ENCODE measurements at places on chromosomes 7 and 10.

- no peaks in the 10 kb centered on the region for H3K4me1 ChIP-seq
- H3K36me3 ChIP-seq, result no peaks in the 10 kb centered on the region
- H3K4me3 ChIP-seq, result no peak overlapping the region
- no peak overlapping the region for H3K27ac ChIP-seq
- H3K27me3 ChIP-seq, result no peaks in the 10 kb centered on the region
Observed at GRCh38 chr10:111766464-111766863, 417.1 kb downstream of the GPAM start.

GRCh38 chr10:132548106-132548823 lies 10.7 kb downstream of the INPP5A start:
- peaks cover 50% of the 10 kb centered on the region for H3K4me1 ChIP-seq
- DNase-seq, result peak; percentile 4
- H3K4me3 ChIP-seq, result no peak overlapping the region
- H3K27ac ChIP-seq, result no peak overlapping the region

DNA sequence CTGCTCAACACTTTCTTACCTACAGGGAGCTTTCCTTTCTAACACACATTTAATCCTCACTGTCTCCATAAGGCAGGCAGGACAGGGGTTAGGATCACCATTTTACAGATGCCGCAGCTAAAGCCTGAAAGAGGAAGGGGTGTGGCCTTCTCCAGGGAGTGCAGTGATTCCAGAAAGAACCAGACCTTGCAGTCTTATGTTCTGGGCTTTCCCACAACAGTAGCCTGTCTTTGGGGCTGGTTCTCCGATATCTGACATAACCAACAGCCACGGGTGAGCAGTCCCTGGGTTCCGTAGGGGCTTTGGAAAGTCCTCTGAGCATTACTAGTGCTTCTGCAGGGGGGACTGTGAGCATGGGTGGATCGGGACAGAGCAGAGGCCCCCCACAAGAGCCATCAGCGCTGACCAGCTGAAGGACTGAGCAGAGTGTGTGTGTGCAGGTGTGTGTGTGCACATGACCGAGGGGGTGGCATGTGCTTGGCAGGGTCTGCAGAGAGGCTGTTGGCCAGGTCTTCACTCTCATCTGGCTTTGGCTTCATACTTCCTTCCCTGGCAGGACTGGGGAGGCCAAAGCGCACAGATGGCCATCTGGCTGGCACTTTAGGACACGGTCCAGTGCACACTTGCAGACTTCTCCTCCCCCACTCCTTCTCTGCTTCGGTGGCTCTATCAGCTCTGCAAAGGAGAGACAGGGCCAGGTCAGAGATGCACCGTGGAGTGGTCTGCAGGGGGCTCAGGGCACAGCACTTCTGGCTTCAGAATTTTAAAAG lies 400.3 kb downstream of the RPS24 start:
- no peaks in the 10 kb centered on the region for H3K36me3 ChIP-seq
- DNase-seq, result peak; percentile 39
- no peaks in the 10 kb centered on the region for H3K27me3 ChIP-seq
- peaks cover 11% of the 10 kb centered on the region for H3K4me1 ChIP-seq
- no peak overlapping the region for H3K4me3 ChIP-seq

DNA sequence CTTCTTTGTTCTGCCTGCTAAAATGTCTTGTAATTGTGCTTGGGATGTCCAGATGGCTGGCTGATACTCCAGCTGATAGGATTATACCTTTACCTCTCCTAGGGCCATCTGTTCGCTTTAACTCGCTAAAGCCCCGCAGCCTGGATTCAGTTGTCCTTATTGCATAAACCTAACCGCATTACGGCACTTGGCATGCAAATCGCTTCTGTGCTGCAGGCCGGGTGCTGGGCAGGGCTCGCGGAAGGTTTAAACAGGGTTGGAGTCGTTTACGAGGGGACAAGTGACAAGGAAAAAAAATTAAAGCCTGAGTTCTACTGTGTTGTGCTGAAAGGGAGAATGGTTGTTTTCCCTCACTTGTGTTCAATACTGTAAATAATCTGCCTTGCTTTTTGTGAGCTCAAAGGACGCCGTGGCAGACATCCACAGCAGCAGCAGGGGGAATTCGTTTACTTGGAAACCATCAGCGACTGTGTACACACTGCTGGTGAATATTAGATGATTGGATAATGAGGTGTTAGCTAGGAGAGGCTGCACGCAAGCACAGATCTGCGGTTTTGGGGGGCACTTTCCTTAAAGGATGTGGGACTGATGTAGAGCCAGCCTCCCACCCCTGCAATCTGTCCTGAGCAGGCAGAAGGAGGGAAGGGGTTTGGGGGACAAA lies 93.0 kb downstream of the EBF3 start:
- no peak for DNase-seq
- no peak overlapping the region for H3K27ac ChIP-seq
- H3K4me3 ChIP-seq, result no peak overlapping the region
- H3K36me3 ChIP-seq, result no peaks in the 10 kb centered on the region
- no peaks in the 10 kb centered on the region for H3K27me3 ChIP-seq

- no peak overlapping the region for H3K27ac ChIP-seq
- H3K4me1 ChIP-seq, result no peaks in the 10 kb centered on the region
- DNase-seq, result no peak
- H3K36me3 ChIP-seq, result no peaks in the 10 kb centered on the region
- no peaks in the 10 kb centered on the region for H3K27me3 ChIP-seq
Observed at GRCh38 chr10:123896246-123896927, 4.8 kb upstream of the CPXM2 start.

GRCh38 chr10:97597778-97598177 lies 8.3 kb downstream of the C10orf62 start:
- no peak overlapping the region for H3K4me3 ChIP-seq
- H3K27me3 ChIP-seq, result no peaks in the 10 kb centered on the region
- no peaks in the 10 kb centered on the region for H3K36me3 ChIP-seq
- no peak for DNase-seq
- no peak overlapping the region for H3K27ac ChIP-seq

DNA sequence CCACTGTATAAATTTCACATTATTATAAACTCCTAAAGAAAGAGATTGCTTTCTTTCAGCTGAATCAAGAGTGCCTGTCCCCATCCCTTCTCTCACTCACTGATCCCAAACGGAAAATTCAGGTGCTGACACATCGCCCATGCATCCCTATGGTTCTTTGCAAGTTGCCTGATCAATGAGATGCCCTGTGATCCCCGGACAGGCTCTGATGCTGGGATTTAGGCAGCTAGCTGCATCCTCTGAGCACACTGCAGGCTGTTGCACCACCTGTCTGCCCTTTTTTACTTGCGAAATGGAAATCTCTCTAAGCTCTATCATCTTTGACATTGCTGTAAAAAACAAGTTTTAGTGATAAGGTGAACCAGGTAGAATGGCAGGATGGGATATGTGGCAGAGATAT lies 456.5 kb downstream of the GATA3 start:
- H3K4me1 ChIP-seq, result no peaks in the 10 kb centered on the region
- H3K36me3 ChIP-seq, result no peaks in the 10 kb centered on the region
- H3K27ac ChIP-seq, result no peak overlapping the region
- H3K27me3 ChIP-seq, result no peaks in the 10 kb centered on the region
- no peak for DNase-seq

DNA sequence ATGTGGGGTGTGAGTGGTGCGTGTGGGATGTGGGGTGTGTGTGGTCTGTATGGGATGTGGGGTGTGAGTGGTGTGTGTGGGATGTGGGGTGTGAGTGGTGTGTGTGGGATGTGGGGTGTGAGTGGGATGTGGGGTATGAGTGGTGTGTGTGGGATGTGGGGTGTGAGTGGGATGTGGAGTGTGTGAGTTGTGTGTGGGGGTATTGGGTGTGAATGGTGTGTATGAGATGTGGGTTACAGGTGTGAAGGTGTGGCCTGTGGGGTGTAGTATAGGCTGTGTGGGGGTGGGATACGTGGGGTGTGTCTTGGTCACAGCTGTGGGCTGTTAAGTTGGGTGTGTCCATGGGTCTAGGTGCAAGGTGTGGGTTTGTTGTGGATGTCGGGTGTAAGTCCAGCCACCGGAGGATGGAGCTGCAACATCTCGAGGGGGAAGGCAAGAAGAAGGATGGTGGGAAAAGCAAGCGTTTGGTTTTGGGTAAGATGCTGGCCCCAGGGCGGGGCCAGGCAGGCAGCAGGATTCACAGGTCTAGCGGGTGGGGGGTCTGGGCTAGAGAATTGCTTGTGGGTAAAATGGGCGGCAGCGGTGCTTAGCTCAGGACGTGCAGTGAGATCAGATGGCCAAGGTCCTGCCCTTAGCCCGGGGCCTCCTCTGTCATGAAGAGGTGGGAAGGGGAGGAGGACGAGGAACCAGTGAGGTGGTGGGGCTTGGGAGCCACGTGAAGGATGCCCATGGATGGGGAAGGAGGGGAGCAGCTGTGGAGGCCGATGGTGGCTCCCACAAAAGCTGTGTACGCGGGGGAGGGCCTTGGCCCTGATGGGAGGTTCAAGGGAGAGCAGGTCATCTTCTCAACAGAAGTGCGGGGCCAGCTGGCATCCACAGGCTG lies 60.1 kb downstream of the CFAP46 start:
- H3K36me3 ChIP-seq, result no peaks in the 10 kb centered on the region
- H3K27ac ChIP-seq, result no peak overlapping the region
- no peaks in the 10 kb centered on the region for H3K4me1 ChIP-seq
- no peak for DNase-seq
- H3K4me3 ChIP-seq, result no peak overlapping the region

DNA sequence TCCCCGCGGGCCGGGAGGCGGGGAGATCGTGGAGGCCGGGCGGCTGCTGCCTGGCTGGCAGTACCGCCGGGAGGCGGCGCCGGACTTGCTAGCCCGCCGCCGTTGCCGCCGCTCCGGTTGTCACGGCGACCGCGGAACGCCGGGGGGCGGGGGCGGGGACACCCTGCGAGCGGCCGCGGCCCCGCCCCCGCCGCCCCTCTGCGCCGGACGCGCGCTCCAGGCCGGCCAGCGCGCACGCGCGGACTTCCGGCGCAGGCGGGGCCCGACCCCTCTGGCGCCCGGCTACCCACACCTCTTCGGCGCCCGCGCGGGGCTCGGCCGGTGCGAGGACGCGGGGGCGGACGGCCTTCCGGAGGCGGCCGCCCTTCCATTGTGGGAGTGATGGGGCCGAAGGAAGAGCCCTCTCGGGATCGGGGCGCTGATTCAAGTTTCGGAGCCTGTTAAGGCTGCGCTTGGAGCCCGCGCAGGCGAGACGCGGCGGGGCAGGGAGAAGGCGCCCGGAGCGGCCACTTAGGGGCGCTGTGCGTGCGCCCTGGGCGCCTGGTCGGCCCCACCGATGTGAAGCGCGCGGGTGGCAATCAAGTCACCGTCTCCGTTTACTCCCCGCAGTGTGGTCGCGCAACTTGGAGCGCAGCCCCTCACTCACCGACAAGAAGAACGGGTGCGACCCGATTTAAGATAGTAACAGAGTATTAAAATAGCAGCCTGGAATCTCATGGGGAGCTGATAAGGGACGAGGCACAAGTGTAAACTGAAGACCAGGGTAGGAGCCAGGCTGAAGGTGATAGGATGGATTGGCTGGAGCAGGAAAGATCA lies 449 bp upstream of the DPY19L1 start:
- H3K27me3 ChIP-seq, result no peaks in the 10 kb centered on the region
- no peaks in the 10 kb centered on the region for H3K36me3 ChIP-seq
- DNase-seq, result peak; percentile 95
- peaks cover 22% of the 10 kb centered on the region for H3K4me1 ChIP-seq

DNA sequence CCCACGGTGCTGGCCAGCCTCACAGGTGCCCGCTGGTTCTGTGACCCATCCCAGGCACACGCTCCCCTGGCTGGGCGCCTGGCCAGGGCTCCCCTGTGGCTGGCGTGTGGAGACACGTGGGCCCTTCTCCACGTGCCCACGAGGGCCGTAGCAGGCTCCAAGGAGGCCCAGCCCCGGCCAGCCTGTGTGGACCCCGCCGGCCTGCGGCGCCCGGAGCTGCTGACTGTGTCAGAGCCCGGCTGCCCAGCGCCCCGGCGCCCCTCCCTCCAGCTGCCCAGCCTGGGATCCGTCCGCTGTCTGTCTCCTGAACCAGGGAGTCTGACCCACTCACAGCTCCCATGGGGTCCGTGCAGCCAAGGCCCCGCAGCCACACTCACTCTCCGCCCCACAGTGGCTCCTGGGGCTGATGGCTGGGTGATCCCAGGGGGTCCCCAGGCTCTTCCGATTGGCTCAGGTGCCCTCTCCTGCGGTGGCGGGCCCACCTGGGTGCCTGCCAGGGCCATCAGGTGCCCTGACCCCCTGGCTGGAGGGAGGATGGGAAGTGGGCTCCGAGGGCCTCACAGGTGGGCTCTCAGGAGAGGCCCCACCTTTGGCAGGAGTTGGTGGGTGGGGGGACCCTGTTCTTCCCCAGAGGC lies 9.6 kb downstream of the TMEM184A start:
- DNase-seq, result peak; percentile 64
- no peak overlapping the region for H3K4me3 ChIP-seq
- no peaks in the 10 kb centered on the region for H3K36me3 ChIP-seq
- H3K27me3 ChIP-seq, result no peaks in the 10 kb centered on the region
- H3K27ac ChIP-seq, result peak overlapping the region; percentile 69

DNA sequence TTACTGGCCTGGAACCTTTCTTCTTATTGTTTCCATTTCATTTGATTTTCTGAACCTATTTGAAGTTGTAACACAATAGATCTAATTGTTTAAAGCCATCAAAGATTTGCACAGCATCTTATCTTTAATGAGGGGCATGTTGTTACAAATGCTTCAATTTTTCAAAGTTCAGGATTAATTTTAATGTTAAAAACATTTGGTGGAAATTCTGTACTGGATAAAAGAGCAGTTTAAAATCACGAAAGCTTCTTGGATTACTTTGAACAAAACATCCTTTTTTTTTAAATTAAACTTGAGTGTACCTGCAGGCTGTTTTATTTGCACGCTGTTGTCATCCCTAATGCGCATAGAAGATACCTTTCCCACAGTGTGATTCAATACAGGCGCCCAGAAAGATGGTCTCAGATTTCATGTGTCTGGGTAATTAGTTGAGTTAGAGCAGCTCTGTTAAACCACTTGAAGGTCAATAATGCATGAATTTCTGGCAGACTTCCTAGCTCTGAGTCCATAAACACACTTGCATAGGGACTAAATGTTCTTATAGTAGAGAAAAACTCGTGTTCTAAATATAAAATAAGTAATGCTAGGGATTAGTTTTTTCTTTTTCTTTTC lies 29.3 kb upstream of the DDX50 start:
- H3K4me3 ChIP-seq, result no peak overlapping the region
- no peak overlapping the region for H3K27ac ChIP-seq
- H3K36me3 ChIP-seq, result no peaks in the 10 kb centered on the region

GRCh38 chr7:90671571-90671970 lies 75.5 kb downstream of the CDK14 start:
- no peak overlapping the region for H3K27ac ChIP-seq
- H3K27me3 ChIP-seq, result no peaks in the 10 kb centered on the region
- H3K4me3 ChIP-seq, result no peak overlapping the region
- no peaks in the 10 kb centered on the region for H3K4me1 ChIP-seq
- H3K36me3 ChIP-seq, result no peaks in the 10 kb centered on the region
- no peak for DNase-seq

DNA sequence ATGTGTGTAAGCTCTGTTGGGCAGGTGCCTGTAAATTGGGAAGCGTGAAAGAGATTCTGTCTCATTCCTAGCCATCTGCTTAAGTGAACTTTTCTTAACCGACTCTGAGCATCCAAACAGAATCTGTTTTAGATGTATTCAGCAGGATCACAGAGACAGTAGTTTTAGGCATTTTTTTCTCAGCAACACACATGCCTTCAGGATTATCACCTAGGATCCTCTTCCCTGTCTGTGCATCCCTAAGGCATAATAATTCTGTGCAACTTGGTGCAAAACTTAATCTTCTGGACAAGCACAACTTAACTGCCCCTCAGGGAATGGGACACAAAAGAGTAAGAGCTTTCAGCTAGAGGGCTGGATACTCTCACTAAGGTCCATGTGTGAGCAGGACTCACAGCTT lies 284.8 kb downstream of the C7orf25 start:
- H3K4me1 ChIP-seq, result no peaks in the 10 kb centered on the region
- H3K4me3 ChIP-seq, result no peak overlapping the region
- no peak overlapping the region for H3K27ac ChIP-seq
- H3K36me3 ChIP-seq, result no peaks in the 10 kb centered on the region
- no peak for DNase-seq

- H3K27me3 ChIP-seq, result no peaks in the 10 kb centered on the region
- H3K27ac ChIP-seq, result no peak overlapping the region
- H3K36me3 ChIP-seq, result no peaks in the 10 kb centered on the region
- no peak for DNase-seq
Observed at GRCh38 chr10:80600256-80600655, 62.6 kb downstream of the SH2D4B start.

Data from body of pancreas (tissue), 4 donors.